ENCODE measurements at places on chromosomes 1 and 21.

- peak; percentile 75 for DNase-seq
These were observed 19.7 kb downstream of the BTG2 start for GRCh38 chr1:203325026-203325417.

DNA sequence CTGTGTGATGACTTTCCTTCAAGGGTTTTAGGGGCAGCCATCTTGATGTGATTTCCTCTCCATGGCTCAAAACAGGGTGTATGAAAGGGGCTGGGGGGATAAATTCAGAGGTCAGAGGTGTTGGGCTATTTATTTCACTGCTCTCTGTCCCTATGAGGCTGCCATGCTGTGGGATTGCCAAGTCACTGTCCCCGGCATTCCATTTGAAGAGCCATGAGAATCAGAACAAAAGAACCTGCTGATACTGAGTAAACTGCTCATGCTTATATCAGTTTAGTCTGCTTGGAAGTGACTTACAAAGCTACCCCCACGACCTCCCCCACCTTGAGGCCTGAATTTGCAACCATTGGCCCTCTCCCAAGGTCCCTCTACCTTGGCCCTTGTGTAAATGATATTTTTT lies 72.3 kb upstream of the UBE2U start:
- DNase-seq: no peak

DNA sequence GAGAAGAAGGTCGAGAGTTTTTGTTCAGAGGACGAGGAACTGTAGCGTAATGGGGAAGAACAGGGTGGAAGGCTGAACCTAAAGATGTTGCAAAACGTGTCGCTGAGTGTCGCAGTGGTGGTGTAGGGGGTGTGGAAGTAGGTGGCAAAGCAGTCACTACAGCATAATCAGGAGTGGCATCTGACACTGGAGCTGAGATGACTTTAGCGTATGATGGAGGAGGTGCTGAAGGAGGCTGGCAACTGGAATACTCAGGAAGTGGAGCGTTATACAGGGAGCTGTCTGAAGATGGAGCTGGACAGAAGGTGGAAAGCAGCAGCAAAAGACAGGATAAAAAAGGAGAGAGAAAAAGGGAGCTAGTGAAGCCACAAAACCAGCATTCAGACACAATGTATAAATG lies 89.9 kb upstream of the LBR start:
- DNase-seq: no peak

DNA sequence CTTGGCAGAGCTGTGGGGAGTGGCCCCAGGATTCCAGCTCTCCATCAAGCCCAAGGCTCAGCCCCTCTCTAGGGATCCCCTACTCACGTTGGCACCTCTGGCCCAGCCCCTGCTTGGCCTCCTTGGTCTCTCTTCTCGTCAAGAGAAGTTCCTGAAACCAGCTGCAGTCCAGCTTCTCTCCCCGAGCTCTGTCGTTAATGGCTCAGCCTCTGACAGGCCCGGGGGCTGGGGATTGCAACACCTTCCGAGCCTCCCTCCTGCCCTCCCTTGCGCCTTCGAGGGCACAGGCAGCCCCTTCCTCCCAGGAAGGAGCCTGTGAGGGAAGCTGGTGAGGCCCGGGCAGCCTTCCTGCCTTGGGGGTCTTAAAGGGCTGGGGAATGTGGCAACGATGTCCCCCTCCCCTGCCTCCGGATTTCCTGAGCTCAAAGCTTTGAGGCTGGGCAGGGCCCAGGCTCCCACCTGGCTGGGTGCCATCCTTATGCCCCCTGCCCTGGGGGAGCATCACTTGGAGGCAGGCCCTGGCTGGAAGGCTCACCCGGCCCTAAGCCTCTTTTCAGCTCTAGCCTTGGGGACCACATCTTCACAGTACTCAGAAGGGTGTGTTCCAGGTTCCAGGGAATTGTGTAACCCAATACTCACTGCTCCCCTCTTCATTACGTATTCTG lies at the start of gene CSF3R:
TSS of gene CSF3R (minus strand) at position 190 of the 665 bp plus-strand sequence. CDS start 3,417 bp downstream, outside the sequence.
- DNase-seq: no peak

- no peak for DNase-seq
These were observed 623 bp downstream of the GNG4 start for GRCh38 chr1:235648954-235649367.

- no peak for DNase-seq
These were observed 17.1 kb downstream of the SLAMF7 start for GRCh38 chr1:160755911-160756848.

GRCh38 chr1:184310157-184310819 lies 76.5 kb upstream of the C1orf21 start:
- no peak for DNase-seq

Data from NCI-H187 treated with DMSO at 0.1 percent for 48 hours (cell line).